ENCODE measurements at places on chromosomes 7 and 10.
A peak's percentile ranks its signal among the peaks of the same experiment; 100 is the strongest.

GRCh38 chr10:94219829-94220228 lies 142.9 kb downstream of the NOC3L start:
- DNase-seq = no peak

DNA sequence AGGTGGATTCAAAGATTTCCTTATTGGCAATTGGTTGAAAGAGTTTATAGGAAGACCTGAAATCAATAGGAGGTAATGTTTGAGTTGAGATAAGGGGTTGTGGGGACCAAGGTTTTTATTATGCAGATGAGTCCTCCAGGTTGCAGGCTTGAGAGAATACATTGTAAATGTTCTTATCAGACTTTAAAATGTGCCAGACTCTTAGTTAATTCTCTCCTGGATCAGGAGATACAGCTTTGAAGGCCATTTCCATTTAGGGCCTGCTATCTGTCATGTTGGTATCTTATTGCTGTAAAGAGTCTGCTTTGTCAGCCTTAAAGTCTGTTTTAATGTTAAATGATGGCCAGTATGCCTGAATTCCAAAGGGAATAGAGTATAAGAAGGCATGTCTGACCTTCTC lies 61.8 kb upstream of the CALCR start:
- no peak for DNase-seq

DNA sequence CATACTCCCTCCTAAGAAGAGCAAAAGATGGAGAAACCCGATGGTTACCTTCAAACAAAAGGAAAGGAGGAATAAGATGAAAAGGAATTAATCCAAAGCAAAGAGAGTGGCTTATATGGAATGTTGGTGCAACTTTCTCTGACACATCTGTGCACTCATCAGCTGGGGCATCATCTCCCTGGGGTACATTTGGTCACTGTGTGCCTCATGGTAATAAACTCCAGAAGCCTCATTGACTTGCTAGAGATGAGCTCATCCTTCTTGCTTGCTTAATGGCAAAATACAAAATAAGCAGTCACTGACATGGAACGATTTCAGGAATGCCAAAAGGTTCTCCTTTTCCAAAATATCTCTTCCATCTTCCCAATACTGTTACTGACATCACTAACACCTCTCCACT lies 22.5 kb downstream of the CAV1 start:
- DNase-seq = no peak

- DNase-seq = peak; percentile 94
These were observed 137.9 kb downstream of the DNAJB6 start for GRCh38 chr7:157474685-157475084.

DNA sequence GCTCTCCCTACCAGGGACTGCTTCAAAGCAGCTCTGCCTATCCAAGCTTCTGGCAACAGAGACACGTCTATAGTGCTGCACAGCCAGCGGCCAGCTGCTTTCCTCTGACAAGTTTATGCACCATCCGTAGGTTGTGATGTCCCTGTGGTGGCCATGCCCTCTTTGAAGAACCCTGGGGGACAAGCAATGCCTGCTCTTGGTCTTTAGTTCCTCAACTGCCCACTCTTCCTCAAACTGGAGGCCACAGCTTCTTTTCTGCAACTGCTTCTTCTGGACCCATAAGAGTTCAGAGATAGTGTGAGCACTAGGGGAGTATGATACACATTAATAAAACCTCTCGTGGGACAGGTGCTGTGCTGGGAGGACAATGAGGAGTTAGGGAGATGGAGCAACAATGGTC lies 164.9 kb downstream of the ELMO1 start:
- no peak for DNase-seq

DNA sequence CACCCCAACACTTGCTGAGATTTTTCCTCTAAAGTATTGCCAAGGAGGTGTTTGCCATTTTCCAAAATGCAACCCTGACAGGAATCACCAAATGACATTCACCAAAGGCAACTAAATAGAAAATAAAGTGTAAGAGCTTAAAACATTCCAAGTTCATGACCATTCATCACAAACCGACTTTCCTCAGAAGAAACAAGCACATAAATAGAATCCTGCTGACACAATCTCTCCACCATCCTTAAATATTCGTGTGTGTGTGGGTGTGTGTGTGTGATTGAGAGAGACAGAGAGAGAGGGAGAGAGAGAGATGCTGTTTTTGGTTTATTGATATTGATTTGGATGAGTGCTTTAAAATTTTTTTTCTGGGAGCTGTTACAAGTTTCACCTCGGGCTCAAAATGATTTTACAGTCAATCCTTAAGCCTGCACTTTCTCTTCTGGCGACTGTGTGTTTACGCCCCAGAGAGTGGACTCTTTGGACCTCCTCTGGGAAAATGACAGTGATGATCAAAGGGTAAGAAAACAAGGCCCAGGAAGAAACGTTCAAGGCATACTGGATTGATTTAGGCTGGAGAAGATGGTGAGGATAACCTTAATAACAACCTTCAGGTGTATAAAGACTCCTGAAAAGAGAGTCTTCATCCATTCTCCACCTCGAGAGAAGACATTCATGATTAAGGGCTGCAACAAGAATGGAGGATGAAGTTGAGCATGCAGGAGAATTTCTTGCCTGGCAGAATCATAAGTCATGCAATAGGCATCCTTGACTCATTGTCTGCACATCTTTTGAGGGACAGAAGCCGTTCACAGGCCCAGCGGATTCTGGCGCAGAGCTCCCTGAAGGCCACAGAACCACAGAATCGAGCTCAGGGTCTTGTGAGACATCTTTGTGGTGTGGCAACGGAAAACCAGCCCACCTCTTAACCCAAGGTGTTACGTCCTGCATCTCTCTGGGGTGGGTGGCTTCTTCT lies 104.4 kb upstream of the FGFR2 start:
- DNase-seq = no peak

- peak; percentile 74 for DNase-seq
These were observed 2.1 kb downstream of the CAMK2G start for GRCh38 chr10:73872190-73872710.

- DNase-seq = peak; percentile 22
These were observed 732 bp downstream of the FAS start for GRCh38 chr10:88991161-88991898.

DNA sequence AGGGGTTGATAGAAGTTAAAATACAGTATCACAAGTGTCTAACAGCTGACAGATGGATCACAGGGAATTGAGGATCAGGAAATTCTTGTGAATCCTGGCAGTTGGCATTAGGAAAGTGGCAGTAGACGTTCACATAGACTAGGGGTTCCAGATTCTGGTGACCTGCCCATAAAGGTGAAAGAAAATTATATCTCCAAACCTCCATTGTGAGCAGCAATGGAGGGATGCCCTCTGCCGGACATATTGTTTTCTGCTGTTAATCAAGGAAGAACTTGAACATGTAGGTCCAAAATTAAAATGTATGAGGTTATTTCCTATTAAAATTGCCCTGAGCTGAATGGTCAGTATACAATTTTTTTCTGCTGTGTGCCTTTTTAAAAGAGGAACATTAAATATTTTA lies 5.1 kb downstream of the NME8 start:
- peak; percentile 3 for DNase-seq

GRCh38 chr7:83996879-83997278 lies 197.7 kb downstream of the SEMA3A start:
- no peak for DNase-seq

DNA sequence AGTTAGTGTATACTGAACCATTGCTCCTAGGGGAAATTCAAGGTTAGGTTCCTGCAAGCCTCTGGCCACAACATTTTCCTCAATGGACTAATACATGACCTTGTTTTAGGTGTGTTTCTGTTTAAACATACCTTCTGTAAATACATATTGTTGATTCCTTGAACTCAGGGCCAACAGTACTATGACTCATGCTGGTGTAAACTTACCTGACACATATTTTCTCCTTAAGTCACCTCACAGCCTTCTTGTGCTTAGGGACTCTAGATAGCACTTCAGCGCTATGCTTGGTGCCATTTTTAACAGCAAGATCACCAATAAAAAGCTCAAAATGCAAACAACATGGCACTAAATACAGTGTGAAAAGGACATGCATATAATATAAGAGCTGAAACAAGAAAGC lies 176.4 kb downstream of the TAX1BP1 start:
- DNase-seq = no peak

DNA sequence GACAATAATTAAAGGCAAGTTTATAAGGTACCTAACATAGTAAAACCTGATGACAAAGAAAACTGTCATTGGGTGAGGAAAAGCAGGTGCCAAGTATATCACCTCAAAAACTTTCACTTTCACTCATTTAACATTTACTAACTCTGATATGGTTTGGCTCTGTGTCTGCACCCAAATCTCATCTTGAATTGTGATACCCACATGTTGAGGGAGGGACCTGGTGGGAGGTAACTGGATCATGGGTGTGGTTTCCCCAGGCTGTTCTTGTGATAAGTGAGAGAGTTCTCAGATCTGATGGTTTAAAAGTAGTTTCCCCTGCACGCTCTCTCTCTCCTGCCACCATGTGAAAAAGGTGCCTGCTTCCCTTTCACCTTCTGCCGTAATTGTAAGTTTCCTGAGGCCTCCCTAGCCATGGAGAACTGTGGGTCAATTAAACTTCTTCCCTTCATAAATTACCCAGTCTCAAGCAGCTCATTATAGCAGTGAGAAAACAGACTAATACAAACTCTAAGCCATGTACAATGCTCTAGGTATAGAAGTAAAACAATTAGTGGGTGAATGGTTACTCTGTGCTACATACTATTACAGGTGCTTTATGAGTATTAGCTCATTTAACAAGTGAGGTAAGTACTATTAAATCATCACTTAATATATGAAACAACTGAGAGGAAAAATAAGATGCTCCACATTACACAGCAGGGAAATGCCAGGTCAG lies 199.0 kb downstream of the CHCHD3 start:
- no peak for DNase-seq

- no peak for DNase-seq
These were observed 618.3 kb upstream of the AUTS2 start for GRCh38 chr7:68980011-68980410.

DNA sequence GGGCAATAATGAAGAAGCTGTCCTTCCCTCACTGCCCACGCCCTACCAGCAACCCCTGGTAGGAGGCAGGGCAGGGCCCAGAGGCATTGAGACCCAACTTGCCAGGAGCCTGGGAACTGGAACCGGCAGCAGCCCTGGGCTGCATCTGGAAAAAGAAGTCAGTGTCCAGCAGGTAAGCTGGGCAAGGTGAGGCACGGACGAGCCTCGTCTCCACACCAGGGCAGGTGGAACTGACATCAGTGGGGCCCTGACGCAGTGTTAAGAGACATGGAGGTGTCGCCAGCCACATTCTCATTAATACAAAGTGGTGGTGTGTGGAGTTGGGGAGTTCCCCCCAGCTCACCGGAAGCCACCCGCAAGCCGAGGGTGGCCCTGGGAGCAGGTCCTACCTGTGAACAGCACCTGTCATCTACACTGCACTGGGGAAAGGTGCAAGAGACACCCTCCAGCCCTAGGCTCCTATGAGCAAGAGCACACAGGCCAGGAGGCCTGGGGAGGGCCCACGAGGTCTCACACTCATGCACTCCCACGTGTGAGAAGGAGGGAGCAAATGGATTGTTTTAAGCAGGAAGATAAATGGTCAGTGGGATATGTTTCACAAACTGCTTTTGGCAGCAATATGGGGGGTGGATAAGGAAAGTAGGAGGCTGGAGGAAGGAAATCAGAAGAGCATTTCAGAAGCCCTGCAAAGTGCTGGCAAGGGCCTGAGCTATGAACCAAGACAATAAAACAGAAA lies 53.6 kb downstream of the COBL start:
- no peak for DNase-seq

DNA sequence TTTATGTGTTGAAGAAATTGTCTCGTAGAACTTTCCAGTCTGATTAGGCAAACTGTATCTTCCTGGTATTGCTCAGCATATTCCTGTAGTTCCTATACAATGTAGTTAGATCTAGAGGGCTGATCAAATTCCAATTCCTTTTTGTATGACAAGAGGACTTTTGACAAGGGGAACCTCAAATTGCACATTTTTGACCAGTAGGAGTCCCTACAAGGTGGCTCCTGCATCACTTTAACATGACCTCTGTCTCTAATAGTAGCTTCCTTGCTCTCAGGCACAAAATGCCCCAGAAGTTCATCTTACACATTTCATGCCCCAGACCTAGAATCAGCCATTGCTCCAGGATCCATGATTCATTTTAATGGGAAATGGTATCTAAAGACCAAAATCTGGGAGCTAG lies 18.7 kb downstream of the HERPUD2 start:
- no peak for DNase-seq

- no peak for DNase-seq
These were observed 8.4 kb downstream of the BAMBI start for GRCh38 chr10:28685717-28686116.

DNA sequence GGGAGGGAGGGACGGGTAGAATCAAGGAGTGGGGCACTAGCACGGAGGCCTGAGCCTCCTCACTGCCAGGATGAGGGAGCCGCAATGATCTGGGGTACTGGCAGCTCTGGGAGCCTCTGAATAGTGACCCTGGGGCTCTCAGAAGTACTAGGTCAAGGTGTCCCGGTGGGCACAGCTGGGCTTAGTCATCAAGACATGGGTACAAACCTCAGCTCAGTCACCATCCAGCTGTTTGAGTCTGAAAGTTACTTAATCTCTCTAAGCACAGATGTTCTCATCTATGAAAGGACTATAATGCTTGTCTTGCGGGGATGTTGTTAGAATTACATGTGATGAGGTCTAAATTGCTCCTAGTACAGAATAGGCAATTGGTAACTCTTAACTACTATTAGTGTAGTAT lies 276.8 kb downstream of the KCNMA1 start:
- DNase-seq = no peak

DNA sequence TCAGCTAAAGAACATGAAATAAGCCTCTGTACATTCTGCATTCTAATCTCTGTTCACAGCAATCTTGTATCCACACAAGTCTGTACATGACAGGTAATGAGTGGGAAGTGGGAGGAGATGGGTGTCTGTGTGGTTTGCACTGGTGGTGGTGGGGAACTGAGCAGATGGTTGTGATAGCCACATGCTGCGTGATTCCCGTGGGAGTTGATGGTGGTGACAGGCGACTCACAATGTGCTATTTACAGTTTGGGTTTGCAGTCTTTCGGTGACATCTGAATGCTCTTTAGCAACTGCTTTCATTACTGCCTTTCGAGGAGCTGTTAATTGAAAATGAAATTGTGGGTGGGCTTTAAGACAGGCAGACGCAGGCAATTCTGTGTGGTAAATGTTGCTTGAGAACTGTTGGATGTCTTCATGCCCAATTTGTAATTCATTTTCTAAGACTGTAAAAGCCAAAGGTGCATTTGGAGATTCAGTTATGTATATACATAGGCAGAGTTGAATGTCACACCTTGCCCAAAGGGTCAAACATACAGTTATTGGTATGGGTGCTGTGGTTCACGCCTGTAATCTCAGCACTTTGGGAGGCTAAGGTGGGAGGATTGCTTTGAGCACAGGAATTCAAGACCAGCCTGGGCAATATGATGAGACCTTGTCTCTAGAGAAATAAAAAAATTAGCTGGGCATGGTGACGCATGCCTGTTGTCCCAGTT lies 308.2 kb downstream of the AUTS2 start:
- no peak for DNase-seq

GRCh38 chr10:126080879-126081411 lies 184.6 kb downstream of the FANK1 start:
- DNase-seq = no peak

- DNase-seq = no peak
These were observed 2.5 kb downstream of the HPSE2 start for GRCh38 chr10:99233000-99233688.

GRCh38 chr7:114916261-114916892 lies 5.5 kb upstream of the MDFIC start:
- DNase-seq = no peak

GRCh38 chr7:103879411-103879810 lies 110.0 kb downstream of the RELN start:
- DNase-seq = no peak
